ENCODE measurements at places on chromosomes 3 and 15. TPM values are rescaled to one million over a fixed set of nuclear protein-coding genes. Genes with fewer than 3 reads are reported as not detected.

MORC1 gene
- total RNA-seq, result not detected

FOXP1 gene
- total RNA-seq, result 146 TPM

HLTF gene
- total RNA-seq, result 22.6 TPM

CALML4 gene
- total RNA-seq, result 6.0 TPM

PRSS50 gene
- total RNA-seq, result 3.6 TPM

EPB42 gene
- total RNA-seq, result not detected

WDR72 gene
- not detected for total RNA-seq

ZPLD1 gene
- 0.59 TPM for total RNA-seq

GOLGA8J gene
- not detected for total RNA-seq

CHDH gene
- total RNA-seq, result 2.9 TPM

TPRG1 gene
- 29.2 TPM for total RNA-seq

RPS17 gene
- 2,909 TPM for total RNA-seq

CAPN3 gene
- 15.4 TPM for total RNA-seq

TMEM212 gene
- total RNA-seq, result 1.3 TPM

CNTN4 gene
- total RNA-seq, result 16.7 TPM

GRCh38 chr15:47796830-47797229, 79.5 kb downstream of the SEMA6D start:
- DNase-seq, result no peak

- no peak for DNase-seq
These were observed 905.4 kb downstream of the ROBO2 start for GRCh38 chr3:77945320-77945719.

GRCh38 chr3:151402349-151402748, 17.8 kb upstream of the P2RY12 start:
- DNase-seq, result no peak

GRCh38 chr3:177330779-177331178, 133.5 kb upstream of the TBL1XR1 start:
- no peak for DNase-seq

DNA sequence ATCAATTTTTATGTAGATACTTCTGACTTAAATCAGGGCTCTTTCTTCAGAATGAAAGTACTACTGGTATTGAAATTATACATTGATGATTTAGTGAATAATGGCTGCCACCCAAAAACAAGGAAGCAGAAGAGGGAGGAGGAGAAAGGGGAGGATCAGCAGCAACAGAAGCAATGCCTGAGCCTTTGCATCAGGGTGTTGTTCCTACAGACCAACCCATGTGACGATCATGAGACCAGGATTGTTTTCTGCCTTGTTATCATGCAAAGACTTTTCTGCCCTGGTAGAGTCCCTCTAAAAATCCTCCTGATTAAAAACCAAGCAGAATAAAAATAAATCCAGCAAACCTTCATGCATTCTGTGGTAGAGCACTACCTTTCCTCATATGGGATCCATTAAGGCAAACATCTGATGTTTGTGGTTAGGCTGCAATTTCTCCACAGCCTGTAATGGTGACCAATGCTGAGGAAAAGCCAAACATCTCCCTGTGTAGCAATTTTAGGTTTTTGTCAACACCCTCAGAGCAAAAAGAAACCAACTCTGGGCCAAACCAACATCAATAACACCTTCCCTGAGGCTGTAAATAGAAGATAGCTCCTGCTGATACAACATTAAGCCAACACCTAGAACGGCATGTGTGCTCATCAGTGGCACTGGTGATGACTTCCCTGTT, 191.7 kb downstream of the ATP8B4 start:
- no peak for DNase-seq

DNA sequence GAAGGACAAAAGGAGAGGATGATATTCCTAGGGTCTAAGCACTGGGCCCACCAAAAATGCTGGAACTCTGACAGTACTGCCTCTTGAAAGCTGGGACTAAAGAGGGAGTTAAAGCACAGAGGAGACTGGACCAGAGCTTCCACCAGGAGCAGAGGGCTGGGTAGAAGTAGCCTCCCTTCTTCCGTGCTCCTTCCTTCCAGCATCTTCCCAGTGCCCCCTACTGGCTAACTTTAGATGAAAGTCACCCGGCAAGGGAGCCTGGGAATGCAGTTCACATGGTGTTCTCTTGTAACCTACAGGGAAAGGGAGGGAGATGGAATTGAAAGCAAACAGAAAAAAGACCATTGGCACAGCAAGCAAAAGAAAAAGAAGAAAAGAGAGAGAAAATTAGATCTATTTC, 106.1 kb upstream of the COL8A1 start:
- DNase-seq, result no peak

GRCh38 chr3:127258733-127259132, 29.1 kb downstream of the PRR20G start:
- no peak for DNase-seq

DNA sequence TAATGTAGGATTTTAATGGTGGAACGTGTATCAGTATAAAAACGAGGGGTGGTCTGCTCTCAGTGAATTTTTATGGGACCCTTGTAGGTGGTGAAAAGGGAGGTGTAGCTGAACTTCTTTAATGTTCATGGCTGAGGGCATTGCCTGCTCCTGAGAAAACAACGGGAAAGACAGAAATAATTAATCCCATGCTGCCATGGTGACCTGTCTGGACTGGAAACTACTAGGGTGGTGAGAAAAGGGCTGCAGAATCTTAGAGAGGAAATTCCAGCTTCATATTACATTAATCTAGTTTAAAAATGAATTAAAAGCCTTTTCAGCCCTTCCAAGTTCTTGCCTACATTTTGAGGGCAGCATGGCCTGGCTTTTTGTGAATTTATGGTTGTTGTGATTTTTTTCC, 47.6 kb downstream of the ZBTB38 start:
- DNase-seq, result no peak

GRCh38 chr3:53843195-53844177, 2.7 kb downstream of the CHDH start:
- DNase-seq, result no peak

- DNase-seq, result no peak
These were observed 29.0 kb downstream of the NME9 start for GRCh38 chr3:138300647-138301046.

- DNase-seq, result no peak
These were observed 182.0 kb downstream of the STT3B start for GRCh38 chr3:31714495-31715280.

DNA sequence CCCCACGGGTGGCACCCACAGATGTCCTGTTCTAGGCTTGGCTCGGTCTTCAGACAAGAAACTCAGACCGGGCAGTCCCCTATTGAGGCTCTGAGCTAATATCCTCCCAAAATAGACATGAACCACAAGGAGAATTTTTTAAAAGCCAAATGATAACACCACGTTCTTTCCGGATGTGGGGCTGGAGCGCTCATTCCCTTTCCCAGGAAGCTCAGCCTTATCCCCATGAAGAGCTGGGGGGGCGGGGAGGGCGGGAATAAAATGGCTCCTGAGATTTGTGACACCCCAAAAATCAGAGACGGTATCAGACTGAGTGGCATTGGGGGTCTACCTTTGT, 1.1 kb downstream of the SLC6A1 start:
- no peak for DNase-seq

GRCh38 chr3:98014268-98014585, 20.9 kb downstream of the GABRR3 start:
- DNase-seq, result no peak

GRCh38 chr15:38961931-38962330, 397.3 kb upstream of the RASGRP1 start:
- no peak for DNase-seq

GRCh38 chr15:63595065-63595464, 2.1 kb upstream of the FBXL22 start:
- DNase-seq, result no peak

GRCh38 chr3:172787746-172788145, 37.2 kb downstream of the ECT2 start:
- DNase-seq, result no peak

DNA sequence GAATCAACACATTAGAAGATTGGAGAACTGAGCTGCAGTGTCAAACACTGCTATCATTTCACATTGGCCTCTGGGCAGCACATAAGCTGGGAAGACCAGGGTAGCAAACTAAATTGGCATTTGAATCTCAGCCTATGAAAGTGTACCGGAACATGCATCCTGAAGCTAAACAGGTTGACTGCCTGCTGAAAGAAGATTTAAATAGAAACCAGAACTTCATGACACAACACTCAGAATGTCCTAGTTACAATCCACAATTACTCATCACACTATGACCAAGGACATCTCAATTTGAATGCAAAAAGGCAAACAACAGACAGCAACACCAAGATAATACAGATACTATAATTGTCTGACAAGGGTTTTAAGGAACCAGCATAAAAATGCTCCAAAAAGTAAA, 26.2 kb downstream of the TM2D3 start:
- no peak for DNase-seq

DNA sequence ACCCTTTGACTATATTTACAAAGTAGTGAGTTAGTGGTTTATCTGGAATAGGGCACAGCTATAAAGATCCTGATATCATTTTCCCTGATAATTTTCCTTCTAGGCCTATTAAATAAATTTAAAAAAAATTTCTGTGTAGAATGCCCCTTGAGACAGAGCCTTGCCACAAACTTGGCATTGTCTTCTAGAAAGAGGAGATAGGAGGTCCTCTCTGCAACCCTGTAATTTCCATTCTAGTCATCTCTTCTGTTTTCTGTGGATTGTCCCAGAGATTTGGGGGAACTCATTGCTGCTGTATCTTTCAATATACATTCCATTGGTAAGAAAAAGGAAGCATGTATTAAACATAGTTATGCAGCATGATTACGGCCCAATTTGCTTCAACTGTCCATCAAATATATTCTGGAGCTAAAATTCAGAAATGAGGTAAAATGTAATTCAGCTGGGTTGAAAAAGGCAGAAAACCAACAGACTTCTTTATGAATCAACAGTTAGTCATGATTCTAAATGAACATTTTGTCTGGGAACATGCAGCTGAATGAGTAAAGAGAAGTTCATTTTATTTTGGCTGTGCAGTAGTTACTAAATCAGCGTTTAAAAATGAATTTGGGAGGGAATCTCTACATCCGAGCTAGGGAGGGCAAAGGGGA, 401.1 kb downstream of the NAALADL2 start:
- DNase-seq, result no peak

Measured in breast epithelium (tissue), 4 donors.